ENCODE measurements at places on chromosomes 12 and 14. TPM values are rescaled to one million over a fixed set of nuclear protein-coding genes. Genes with fewer than 3 reads are reported as not detected.
A peak's percentile ranks its signal among the peaks of the same experiment; 100 is the strongest.

OLR1 gene
- not detected for total RNA-seq

DNA sequence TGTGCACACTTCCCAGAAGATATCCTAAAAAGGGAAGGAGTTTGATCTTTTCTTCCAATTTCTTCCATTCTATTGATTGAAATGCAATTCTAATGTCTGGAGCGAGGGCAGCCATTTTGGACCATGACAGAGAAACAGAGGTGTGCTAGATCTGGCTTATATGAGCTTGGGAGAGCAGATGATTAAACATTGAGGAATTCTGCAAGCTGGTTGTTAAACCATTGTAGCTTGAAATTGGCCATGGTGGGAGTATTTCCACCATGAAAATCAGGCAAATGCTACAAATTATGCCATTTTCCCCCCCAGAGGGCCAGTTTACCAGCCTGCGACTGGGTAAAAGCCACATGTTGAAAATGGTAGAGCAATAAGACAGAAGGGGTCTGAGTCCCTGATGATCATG, 155.0 kb downstream of the PAWR start:
- DNase-seq, result no peak
- H3K27me3 ChIP-seq, result no peaks in the 10 kb centered on the region
- no peaks in the 10 kb centered on the region for H3K4me1 ChIP-seq
- no peak overlapping the region for H3K27ac ChIP-seq
- H3K36me3 ChIP-seq, result no peaks in the 10 kb centered on the region
- no peak overlapping the region for H3K4me3 ChIP-seq

- H3K27me3 ChIP-seq, result no peaks in the 10 kb centered on the region
- H3K27ac ChIP-seq, result no peak overlapping the region
- H3K4me3 ChIP-seq, result peak overlapping the region; percentile 49
- no peak for DNase-seq
- peaks cover 22% of the 10 kb centered on the region for H3K4me1 ChIP-seq
Measured at GRCh38 chr12:44876544-44877410, 662 bp upstream of the NELL2 start.

GRCh38 chr14:77301103-77301502, 19.6 kb downstream of the POMT2 start:
- peaks cover 18% of the 10 kb centered on the region for H3K36me3 ChIP-seq
- no peaks in the 10 kb centered on the region for H3K27me3 ChIP-seq
- H3K27ac ChIP-seq, result no peak overlapping the region
- no peak overlapping the region for H3K4me3 ChIP-seq

GUCY2C gene
- total RNA-seq, result 0.74 TPM

GRCh38 chr14:68757618-68758081, 35.2 kb downstream of the ZFP36L1 start:
- H3K4me3 ChIP-seq, result no peak overlapping the region
- no peak overlapping the region for H3K27ac ChIP-seq
- DNase-seq, result no peak
- H3K36me3 ChIP-seq, result no peaks in the 10 kb centered on the region
- H3K4me1 ChIP-seq, result peaks cover 35% of the 10 kb centered on the region

- no peak overlapping the region for H3K27ac ChIP-seq
- H3K4me3 ChIP-seq, result peak overlapping the region; percentile 36
- no peaks in the 10 kb centered on the region for H3K36me3 ChIP-seq
- no peaks in the 10 kb centered on the region for H3K27me3 ChIP-seq
- H3K4me1 ChIP-seq, result peaks cover 29% of the 10 kb centered on the region
Measured at GRCh38 chr14:36580856-36581831, 1.3 kb downstream of the NKX2-8 start.

EFS gene
- 32.4 TPM for total RNA-seq

GRCh38 chr14:91732439-91732838, 553 bp upstream of the CATSPERB start:
- H3K27me3 ChIP-seq, result no peaks in the 10 kb centered on the region
- DNase-seq, result no peak
- H3K27ac ChIP-seq, result no peak overlapping the region

GRCh38 chr12:10563002-10563401, 50.4 kb downstream of the MAGOHB start:
- no peaks in the 10 kb centered on the region for H3K36me3 ChIP-seq
- no peaks in the 10 kb centered on the region for H3K27me3 ChIP-seq
- DNase-seq, result no peak
- H3K4me3 ChIP-seq, result no peak overlapping the region

FLVCR2 gene
- total RNA-seq, result 3.7 TPM

DNA sequence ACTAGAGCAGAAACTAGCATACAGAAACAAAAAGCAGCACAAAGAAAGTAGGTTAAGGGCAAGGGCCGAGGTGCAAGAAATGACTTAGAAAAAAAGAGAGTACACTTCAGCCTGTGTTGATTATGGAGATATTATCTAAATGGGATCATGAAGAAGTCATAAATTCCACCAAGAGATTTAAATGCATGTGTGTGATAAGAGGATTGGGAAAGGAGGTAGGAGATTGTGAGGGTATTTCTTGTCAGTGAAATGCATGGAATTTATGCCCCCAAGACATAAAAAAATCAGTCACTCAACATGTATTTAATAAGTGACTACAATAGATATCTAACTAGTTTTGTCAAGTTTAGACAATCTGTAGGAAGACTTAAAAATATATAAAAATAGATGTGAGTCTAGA, 976.2 kb upstream of the LRFN5 start:
- no peaks in the 10 kb centered on the region for H3K4me1 ChIP-seq
- H3K27me3 ChIP-seq, result no peaks in the 10 kb centered on the region
- no peaks in the 10 kb centered on the region for H3K36me3 ChIP-seq

ABCC9 gene
- 24.6 TPM for total RNA-seq

SLC2A14 gene
- not detected for total RNA-seq

- no peaks in the 10 kb centered on the region for H3K27me3 ChIP-seq
- no peaks in the 10 kb centered on the region for H3K36me3 ChIP-seq
- H3K27ac ChIP-seq, result no peak overlapping the region
- DNase-seq, result no peak
- H3K4me1 ChIP-seq, result no peaks in the 10 kb centered on the region
- no peak overlapping the region for H3K4me3 ChIP-seq
Measured at GRCh38 chr12:84937415-84937814, 24.8 kb upstream of the SLC6A15 start.

DNA sequence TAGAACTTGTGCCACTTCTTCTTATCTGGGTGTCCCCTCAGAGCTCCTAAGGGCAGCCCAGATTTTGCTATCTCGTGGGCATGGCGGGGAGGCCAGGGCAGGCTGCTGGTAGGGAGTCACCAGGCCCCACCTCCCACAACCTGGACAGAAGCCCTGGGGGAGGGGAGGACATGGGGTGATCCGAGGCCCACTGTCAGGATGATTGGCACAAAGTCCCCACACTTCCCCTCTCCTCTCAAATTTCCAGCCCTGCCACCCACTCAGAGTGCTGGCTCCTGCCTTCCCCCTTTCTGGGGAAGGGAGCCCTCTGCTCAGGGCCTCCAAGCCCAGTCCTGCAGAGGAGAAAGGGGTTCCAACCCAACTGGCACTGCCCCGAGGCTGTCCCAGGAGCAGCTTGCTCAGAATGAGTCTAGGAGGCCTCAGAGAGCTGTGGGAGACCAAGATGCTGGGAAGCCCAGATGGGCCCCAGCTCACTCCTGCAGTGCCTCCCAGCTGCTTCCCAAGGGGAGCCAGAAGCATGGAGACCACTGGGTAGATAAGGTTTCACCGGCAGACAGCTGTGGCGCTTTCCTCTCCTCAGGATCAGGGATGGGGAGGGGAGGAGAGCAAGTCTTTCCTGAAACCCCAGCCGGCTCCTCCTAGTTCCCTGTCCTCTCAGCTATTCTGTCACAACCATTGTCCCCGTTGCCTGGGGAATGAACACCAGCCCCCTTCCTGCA, 82.8 kb downstream of the B4GALNT3 start:
- H3K27ac ChIP-seq, result no peak overlapping the region
- no peak for DNase-seq
- H3K4me1 ChIP-seq, result peaks cover 38% of the 10 kb centered on the region
- H3K27me3 ChIP-seq, result no peaks in the 10 kb centered on the region
- no peak overlapping the region for H3K4me3 ChIP-seq

GRCh38 chr12:95949477-95950206, 6.5 kb downstream of the AMDHD1 start:
- H3K4me1 ChIP-seq, result no peaks in the 10 kb centered on the region
- no peaks in the 10 kb centered on the region for H3K36me3 ChIP-seq
- H3K4me3 ChIP-seq, result no peak overlapping the region
- H3K27me3 ChIP-seq, result no peaks in the 10 kb centered on the region
- no peak overlapping the region for H3K27ac ChIP-seq

DNA sequence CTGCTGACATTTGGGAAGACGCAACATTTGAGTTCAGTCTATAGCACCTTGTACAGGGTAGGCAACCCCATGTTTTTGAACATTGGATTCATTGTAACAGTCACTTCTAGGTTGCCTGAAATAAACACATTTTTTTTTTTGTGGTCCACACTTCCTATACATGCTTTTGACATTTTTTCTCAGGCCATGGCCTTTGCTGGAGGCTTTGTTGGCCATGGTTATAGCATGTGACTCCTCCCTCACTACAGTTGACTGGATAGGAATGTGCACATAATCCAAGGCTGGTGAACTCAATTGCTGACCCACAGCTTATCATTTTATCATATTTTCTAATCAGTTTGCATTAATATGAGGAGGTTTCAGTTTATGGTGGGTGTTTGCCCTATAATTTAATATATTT, 60.6 kb downstream of the TMEM117 start:
- no peak overlapping the region for H3K27ac ChIP-seq
- DNase-seq, result no peak
- no peak overlapping the region for H3K4me3 ChIP-seq
- H3K36me3 ChIP-seq, result no peaks in the 10 kb centered on the region

DNA sequence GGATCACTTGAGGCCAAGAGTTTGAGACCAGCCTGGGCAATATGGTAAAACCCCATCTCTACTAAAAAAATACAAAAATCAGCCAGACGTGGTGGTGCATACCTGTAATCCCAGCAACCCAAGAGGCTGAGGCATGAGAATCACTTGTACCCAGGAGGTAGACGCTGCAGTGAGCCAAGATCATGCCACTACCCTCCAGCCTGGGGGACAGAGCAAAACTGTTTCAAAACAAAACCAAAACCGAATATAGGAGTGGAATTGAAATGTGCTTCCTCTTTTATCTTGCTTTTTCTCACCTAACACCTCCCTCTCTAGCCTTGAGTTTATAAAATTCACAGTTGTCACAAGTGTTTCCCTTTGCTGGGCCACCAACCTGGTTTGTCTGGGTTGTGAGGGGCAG, 181.9 kb downstream of the PAH start:
- H3K4me1 ChIP-seq, result peaks cover 7% of the 10 kb centered on the region
- H3K27me3 ChIP-seq, result no peaks in the 10 kb centered on the region
- H3K4me3 ChIP-seq, result no peak overlapping the region
- no peaks in the 10 kb centered on the region for H3K36me3 ChIP-seq
- no peak overlapping the region for H3K27ac ChIP-seq
- no peak for DNase-seq

ANKRD33 gene
- not detected for total RNA-seq

GRCh38 chr12:26246483-26247164, 51.3 kb downstream of the SSPN start:
- no peak overlapping the region for H3K4me3 ChIP-seq
- H3K27ac ChIP-seq, result no peak overlapping the region
- H3K36me3 ChIP-seq, result no peaks in the 10 kb centered on the region
- no peaks in the 10 kb centered on the region for H3K27me3 ChIP-seq

- H3K4me1 ChIP-seq, result peaks cover 23% of the 10 kb centered on the region
- no peak for DNase-seq
- H3K27ac ChIP-seq, result peak within 1 kb of the TSS; percentile 86
- H3K27me3 ChIP-seq, result no peaks in the 10 kb centered on the region
Measured at GRCh38 chr14:90256354-90257131, at the start of gene PSMC1. Gene PSMC1, plus strand, starts transcription at chr14:90256553. Its CDS starts 45 bp downstream, at chr14:90256598.

DNA sequence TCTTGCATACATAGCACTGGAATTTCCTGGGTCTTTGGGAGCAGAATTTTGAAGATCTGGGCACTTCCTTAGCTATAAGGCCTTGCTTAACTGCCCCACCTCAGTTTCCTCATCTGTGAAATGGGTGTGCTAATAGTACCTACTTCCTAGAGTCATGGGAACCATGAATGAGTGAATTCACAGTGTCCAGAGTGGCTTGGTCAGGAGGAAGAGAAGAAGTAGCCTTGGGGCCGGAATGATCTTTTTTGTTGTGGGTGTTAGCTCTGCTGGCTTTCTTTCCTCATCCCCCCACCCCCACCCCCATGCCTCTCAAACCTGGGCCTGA, 2.4 kb downstream of the SH2B3 start:
- H3K4me1 ChIP-seq, result peaks cover 92% of the 10 kb centered on the region
- H3K27me3 ChIP-seq, result no peaks in the 10 kb centered on the region
- H3K27ac ChIP-seq, result peak overlapping the region; percentile 83
- peak overlapping the region; percentile 72 for H3K4me3 ChIP-seq
- no peaks in the 10 kb centered on the region for H3K36me3 ChIP-seq
- DNase-seq, result no peak

DNA sequence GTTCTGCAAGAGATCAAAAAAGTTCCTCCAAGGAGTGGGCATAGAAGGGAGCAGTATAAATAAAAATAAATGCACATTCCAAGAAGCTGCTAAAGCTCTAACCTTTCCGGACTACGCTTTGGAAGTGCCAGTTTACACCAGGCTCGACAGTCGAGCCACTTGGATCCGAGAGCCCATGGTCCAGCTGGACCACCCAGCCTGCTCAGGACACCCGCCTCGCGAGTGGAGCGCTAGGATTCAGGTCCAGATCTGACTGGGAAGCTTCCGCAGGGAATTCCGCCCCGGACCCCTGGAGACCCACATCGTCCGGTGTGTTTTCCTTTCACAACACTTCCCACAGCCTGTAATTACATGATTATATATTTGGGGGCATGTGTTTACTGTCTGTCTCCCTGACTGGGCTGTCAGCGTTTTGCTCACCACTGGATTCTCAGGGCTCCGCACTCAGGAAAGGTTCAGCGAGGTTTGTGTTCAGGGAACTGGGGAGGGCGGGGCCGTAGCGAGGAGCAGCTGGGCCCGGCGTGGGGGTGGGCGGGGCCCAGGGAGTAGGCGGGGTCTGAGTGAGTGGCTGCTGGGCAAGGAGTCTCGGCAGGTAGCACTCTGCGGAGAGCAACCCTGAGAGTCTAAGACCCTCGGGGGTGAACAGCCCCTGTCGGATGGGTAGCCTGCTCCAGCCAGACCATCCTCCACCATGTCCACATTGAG, 52.3 kb upstream of the TMEM263 start:
- H3K27ac ChIP-seq, result no peak overlapping the region
- H3K4me3 ChIP-seq, result peak overlapping the region; percentile 27
- H3K36me3 ChIP-seq, result no peaks in the 10 kb centered on the region
- H3K27me3 ChIP-seq, result no peaks in the 10 kb centered on the region
- no peak for DNase-seq

ARF3 gene
- total RNA-seq, result 56.2 TPM

DHRS2 gene
- total RNA-seq, result 0.25 TPM

STXBP6 gene
- 4.4 TPM for total RNA-seq

- H3K4me3 ChIP-seq, result no peak overlapping the region
- H3K36me3 ChIP-seq, result no peaks in the 10 kb centered on the region
- DNase-seq, result no peak
- no peaks in the 10 kb centered on the region for H3K27me3 ChIP-seq
- H3K4me1 ChIP-seq, result no peaks in the 10 kb centered on the region
- H3K27ac ChIP-seq, result no peak overlapping the region
Measured at GRCh38 chr12:51666696-51667095, 75.7 kb downstream of the SCN8A start.

- DNase-seq, result no peak
- no peaks in the 10 kb centered on the region for H3K36me3 ChIP-seq
- no peak overlapping the region for H3K27ac ChIP-seq
Measured at GRCh38 chr12:75715323-75715644, 203.9 kb upstream of the KRR1 start.

SGPP1 gene
- total RNA-seq, result 21.1 TPM

All from vagina (tissue), 2 donors.